ENCODE measurements at places on chromosomes 3 and 15.

GRCh38 chr3:145182196-145182911 is 978.6 kb downstream of the PLOD2 start:
- DNase-seq = no peak

- no peak for DNase-seq
Observed at GRCh38 chr3:166360720-166361119, 523.5 kb upstream of the BCHE start.

DNA sequence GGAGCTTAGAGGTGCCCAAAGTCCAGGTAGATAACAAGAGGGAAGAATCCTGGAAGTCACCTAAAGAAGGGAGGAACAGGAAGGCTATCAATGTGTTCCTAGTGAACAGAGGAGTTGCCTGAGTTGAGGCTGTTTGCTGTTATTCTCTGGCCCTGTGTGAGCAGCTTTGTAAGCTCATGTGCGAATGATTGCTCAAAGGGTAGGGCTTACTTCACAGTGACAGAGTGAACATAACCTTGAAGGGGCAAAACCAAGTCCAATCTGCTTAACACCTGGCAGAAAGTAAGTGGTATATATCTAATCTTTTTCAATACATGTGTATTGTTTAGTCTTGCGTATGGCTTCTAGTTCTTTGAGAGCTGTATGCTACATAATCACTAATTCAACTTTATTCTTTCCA is 1153.6 kb downstream of the TUSC7 start:
- DNase-seq = no peak

DNA sequence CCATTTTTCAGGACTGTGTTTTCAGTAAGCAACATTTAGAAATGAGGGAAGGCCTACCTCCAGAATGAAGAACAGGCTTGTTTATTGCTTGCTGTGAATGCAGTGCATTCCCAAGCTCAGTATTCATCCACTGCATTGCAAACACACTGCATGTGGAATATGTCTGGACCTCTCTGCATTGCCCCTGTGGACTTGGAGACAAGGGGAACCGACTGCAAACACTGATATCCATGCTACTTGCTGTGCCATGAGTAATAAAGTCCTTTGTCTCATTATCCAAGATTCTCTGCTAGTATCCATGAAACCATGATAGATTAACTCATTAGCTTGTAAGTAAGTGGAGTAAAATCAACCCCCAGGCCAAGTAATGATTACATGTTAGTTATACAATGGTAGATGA is 301.2 kb upstream of the NR2E3 start:
- no peak for DNase-seq

GRCh38 chr3:15676259-15676658 is 74.7 kb downstream of the BTD start:
- no peak for DNase-seq

- DNase-seq = no peak
Observed at GRCh38 chr15:101549647-101550046, 60.1 kb upstream of the PCSK6 start.

GRCh38 chr15:94026458-94027304 is 204.7 kb upstream of the MCTP2 start:
- DNase-seq = no peak

DNA sequence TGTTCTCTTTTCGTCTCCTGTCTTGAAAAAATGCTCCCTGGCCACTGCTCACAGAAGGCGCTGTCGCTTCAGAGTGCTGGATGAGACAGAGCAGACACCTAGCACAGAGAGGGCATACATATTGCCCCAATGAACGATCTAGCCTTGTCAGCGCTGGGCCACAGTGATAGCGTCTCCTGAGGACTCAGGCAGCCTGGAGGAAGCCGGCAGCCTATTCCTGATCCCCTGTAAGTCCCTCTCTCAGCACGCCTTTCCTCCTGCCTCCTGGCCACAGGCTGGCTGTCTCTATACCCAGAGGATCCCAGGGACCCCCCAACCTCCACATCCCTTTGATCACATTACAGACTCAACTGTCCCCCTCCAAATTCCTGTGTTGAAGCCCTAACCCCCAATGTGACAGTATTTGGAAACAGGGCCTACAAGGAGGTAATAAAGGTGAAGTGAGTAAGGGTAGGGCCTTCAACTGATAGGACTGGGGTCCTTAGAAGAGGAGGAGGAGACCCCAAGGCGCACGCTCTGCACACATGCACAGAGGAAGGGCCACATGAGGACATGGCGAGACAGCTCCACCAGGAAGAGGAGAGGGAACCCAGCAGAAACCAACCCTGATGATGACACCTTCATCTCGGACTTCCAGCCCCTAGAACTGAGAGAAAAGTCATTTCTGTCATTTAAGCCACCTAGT is 7.5 kb downstream of the PLA2G4F start:
- no peak for DNase-seq

GRCh38 chr15:81950841-81951414 is 94.9 kb downstream of the MEX3B start:
- DNase-seq = no peak

Measured in activated CD4-positive, CD25-positive, alpha-beta regulatory T cell treated with anti-CD3 and anti-CD28 coated beads, Interleukin-2, amount 50 U/mL, for 16 hours (primary cell).